ENCODE measurements at places on chromosomes 11 and 22.

GRCh38 chr11:79229047-79229446 is 211.8 kb downstream of the TENM4 start:
- no peak for DNase-seq

GRCh38 chr11:67996622-67997474 is 7.0 kb downstream of the UNC93B1 start:
- no peak for DNase-seq

GRCh38 chr22:50276143-50276542 is 6.0 kb upstream of the MAPK11 start:
- no peak for DNase-seq

DNA sequence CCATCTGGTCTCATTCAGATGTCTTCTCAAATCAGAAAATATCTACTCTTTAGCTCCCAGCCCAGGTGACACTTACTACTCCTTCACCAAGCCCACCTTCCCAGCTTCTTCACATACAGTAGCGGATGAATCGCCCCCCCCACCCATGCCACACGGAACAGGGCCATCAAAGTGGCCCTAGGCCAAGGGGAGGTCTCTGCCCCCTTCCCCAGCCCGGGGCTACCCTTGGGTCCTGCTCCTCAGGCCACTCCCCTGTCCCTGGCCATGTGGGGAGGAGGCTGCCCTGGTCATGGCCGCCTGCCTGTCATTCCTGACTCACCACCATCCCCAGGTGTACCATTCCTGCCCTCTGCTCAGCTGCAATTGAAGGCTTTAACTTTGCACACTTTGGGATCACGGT is 142.8 kb downstream of the NECTIN1 start:
- DNase-seq, result no peak

DNA sequence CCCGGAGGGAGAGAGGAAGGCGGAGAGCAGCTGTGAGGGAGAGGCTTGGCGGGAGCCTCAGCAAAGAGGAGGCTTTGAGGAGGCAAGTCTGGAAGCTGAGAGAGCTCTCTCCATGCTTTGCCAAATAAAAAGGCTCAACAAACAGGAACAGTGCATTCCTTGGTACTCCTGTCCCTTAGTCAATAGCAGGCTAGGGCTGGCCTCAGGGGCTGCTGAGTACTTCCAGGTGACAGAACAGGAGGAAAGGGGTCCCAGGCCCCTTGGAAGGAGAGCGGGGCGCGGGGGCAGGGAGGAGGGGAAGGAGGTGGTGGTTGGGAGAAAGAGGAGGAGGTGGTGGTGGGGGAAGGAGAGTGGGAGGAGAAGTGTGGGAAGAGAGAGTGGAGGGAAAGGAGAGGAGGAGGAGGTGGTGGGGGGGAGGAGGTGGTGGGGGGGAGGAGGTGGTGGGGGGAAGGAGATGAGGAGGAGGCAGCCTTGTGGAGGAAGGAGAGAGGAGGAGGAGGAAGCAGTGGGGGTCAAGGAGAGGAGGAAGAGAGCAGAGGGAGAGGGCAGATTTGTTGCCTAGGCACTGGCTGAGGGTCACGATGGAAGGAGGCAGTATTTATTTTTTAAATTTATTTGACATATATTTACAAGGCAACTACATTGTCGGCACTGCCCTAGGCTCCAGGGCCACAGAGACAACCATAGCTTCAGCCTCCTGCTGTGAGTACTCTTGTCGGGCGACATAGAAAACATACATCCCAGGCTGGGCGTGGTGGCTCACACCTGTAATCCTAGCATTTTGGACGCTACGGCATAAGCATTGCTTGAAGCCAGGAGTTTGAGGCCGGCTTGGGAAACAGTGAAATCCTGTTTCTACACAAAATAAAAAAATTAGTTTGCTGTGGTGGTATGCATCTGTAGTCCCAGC is 74.2 kb upstream of the ZBED5 start:
- no peak for DNase-seq

DNA sequence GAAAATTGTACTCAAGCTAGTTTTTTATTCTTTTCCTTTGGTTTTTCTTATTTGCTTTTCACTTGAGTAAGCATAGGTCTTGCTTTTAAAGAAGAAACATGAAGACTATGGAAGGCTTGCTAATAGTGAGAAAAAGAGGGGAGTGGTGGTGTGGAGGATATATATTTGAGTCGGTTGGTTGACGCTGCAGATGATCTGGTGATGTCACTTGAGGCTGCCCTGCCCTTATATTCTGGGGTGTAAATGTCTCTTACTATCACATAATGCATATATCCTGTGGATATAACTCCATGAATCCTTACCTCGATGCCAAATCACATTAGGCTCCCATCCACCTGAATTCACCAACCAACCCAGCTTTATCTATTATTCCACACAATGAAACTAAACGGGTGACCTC is 2.9 kb downstream of the GRIA4 start:
- DNase-seq, result no peak

DNA sequence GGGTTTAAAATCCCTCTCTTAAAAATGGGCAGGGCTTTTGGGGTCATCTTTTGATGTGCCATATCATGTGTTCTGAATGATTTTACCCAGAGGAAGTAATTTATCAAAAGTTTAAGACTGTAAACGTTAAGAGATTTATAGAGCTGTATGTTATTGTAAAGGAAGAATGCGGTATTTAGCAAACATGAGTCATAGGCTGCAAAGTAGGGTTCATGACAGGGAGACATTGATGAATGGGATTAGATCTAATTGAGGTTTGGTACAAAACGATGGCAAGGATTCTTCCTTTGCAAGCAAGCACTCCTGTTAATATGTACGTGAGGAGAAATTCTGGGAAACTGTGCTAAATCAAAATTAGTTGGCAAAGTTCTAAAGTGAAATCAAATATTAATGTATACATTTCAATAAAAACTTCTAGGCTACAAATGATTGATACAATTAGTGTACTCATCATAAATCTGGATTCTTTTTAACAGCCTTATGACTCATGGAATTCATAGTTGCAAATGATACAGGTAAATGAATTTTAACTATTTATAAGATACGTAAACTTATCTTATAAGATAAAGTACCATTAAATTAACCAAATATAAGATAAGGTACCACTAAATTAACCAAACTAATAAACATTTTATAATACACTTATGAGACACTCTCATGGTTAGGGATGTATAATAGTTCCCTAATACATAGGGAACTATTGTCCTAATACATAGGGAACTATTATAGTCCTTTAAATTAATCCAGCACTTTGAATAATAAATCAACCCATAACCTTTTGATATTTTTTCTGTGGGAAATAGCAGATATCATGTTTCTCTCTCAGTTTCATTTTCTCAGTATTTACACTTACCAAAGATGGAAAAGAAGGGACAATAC is 58.4 kb downstream of the KIF18A start:
- DNase-seq, result no peak

DNA sequence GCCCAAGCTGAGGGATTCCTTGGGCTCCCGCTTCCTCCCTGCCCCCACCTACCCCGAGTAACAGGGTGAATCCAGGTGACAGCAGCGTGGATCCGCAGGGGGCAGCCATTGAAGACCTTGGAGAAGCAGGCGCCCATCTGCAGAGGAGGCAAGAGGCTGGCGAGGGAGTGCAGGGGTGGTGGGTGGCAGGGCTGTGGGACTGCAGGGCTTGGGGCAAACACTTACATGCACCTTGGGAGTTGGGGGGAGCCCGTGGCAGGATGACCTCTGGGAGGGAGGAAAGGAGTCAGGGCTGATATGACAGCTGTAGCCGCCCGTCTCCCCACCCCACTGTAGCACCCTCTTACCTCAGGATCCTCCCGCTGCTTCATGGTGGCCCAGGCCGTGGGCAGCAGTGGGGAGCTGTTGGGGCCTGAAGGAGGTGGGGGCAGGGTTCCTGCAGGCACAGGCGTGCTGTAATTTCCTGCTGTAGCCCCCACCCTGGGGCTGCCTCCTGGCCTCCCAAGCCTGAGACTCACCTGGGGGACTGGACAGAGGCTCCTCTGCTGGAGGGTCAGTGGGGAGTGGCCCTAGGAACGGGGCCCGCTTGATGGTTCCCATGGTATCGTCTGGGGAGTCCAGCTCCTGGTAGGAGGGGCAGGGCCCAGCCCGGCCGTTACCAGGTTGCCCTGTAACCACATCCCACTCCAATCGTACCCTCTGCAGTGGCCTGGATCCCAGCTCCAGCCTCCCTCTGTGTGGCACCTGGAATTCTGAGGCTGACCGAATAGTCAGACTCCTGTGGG is 6.1 kb downstream of the MAP4K2 start:
- no peak for DNase-seq

DNA sequence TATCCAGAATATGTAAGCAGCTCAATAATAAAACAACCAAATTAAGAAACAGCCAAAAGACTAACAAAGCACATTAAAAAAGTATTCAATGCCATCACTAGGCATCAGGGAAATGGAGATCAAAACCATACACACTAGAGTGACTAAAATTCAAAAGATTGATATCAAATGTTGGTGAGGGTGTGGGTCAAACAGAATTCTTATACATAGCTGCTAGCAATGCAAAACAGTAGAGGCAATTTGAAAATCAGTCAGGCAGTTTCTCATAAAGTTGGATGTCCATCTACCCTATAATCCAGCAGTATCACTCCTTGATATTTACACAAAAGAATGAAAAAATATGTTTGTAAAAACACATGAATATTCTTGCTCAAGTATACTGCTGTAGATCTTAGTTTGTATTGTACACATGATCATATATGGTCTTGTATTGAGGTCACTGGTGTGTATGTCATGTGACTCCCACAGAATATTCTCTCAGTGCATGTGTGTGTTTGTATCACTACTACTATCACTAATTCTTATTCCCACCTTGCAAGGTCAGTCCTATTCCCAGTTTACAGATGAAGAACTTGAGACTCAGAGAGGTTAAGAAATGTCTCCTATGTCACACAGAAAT is 54.9 kb downstream of the SLC5A1 start:
- no peak for DNase-seq

DNA sequence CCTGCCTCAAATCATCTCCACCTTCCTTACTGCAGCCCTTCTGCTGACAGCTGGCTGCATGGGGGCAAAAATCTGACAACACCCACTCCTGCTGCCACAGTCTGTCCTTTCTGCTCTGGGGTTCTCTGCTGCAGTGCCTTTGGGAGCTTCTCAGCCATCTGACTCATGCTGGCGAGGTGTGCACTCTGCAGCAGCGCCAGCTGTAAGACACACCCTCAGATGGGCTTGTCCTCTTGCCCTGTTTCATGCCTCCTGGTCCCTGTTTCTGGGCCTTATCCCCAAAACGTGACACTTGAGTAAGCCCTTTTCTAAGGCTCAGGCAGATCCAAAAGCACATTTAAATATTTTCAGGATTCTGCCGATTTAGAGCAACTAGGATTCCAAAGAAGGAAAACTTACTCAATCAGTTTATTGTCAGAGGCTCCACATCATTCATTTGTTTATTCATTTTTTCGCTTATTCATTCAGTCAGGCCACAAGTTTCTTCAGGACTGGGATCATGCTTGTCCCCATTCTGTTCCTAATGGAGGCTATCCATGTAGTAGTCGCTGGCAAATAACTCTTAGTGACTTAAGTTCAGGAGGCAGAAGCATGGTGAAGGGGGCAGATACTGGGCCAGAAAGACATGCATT is 60.2 kb downstream of the SMIM38 start:
- DNase-seq, result no peak

DNA sequence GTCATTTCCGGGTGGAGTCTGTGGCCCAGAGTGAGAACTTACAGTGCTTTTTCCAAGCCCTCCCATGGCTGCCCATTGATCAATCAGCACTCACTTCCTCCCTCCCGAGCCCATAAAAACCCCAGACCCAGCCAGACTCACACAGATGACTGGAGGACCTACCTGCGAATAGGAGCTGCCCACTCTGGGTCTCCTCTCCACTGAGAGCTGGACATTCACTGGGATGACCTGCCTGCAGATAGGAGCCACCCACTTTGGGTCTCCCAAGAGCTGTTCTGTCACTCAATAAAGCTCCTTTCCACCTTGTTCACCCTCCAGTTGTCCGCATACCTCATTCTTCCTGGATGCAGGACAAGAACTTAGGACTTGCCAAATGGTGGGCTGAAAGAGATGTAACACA is 56.0 kb upstream of the B3GNT6 start:
- DNase-seq, result no peak

- no peak for DNase-seq
Observed at GRCh38 chr11:46618837-46619236, 1.5 kb downstream of the ATG13 start.

Data from effector memory CD4-positive, alpha-beta T cell (primary cell).